Pons (tissue), 1 donor: ENCODE measurements at places on chromosomes 7 and 10.

GRCh38 chr10:30494558-30494957 lies 60.6 kb downstream of the MAP3K8 start:
- peak; percentile 39 for DNase-seq

DNA sequence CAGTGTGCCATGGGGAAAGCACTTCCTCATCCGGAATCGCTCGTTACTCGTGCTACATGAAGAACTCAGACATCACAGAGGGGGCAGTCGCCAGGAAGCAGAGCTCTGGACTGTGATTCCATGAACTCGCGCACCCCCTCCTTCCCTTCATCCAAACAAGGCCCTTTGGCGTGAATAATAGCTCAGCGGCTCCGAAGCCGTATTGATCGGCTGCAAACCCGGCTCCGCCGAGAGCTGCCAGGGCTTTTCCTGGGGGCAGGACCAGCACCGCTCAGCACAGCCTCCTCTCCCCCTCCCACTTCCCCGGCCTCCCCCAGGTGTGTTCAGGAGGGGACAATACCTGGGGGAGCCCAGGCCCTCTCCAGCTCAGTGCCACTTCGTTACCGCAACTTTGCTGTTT lies 129.0 kb upstream of the TCF7L2 start:
- no peak for DNase-seq

DNA sequence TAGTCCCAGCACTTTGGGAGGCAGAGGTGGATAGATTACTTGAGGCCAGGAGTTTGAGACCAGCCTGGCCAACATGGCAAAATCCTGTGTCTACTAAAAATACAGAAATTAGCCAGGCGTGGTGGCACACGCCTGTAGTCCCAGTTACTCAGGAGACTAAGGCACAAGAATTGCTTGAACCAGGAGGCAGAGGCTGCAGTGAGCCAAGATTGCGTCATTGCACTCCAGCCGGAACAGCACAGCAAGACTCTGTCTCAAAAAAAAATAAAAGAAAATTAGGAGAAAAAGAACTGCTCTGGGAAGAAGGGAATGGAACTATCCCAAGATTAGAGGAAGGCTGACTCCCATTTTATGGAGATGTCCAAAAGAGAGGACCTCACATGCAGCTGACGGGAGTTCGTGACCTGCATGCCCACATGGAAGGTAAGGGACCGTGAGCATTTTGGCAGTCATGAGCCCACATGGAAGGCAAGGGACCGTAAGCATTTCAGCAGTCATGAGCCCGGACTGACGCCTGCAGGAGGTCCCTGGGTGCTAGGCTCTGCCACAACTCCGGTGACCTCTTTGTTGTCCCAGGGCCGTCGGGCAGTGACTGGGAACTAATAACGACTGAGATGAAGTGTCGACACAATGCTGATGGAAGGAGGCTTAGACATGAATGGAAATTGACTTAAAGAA lies 18.6 kb upstream of the GTPBP4 start:
- DNase-seq = no peak

GRCh38 chr10:70898687-70899086 lies 10.3 kb upstream of the PCBD1 start:
- no peak for DNase-seq

- no peak for DNase-seq
Measured at GRCh38 chr7:95180-95862, 97.0 kb upstream of the FAM20C start.

- DNase-seq = peak; percentile 26
Measured at GRCh38 chr7:28296571-28297483, 115.5 kb upstream of the CREB5 start.

GRCh38 chr7:100655908-100656674 lies at the start of gene ACTL6B:
Gene ACTL6B (minus strand): TSS chr7:100656448. CDS start chr7:100656354, 94 bp downstream.
- DNase-seq = no peak

- peak; percentile 6 for DNase-seq
Measured at GRCh38 chr7:93715234-93715633, 140.7 kb upstream of the CALCR start.

- DNase-seq = no peak
Measured at GRCh38 chr7:13770305-13770704, 219.2 kb downstream of the ETV1 start.

DNA sequence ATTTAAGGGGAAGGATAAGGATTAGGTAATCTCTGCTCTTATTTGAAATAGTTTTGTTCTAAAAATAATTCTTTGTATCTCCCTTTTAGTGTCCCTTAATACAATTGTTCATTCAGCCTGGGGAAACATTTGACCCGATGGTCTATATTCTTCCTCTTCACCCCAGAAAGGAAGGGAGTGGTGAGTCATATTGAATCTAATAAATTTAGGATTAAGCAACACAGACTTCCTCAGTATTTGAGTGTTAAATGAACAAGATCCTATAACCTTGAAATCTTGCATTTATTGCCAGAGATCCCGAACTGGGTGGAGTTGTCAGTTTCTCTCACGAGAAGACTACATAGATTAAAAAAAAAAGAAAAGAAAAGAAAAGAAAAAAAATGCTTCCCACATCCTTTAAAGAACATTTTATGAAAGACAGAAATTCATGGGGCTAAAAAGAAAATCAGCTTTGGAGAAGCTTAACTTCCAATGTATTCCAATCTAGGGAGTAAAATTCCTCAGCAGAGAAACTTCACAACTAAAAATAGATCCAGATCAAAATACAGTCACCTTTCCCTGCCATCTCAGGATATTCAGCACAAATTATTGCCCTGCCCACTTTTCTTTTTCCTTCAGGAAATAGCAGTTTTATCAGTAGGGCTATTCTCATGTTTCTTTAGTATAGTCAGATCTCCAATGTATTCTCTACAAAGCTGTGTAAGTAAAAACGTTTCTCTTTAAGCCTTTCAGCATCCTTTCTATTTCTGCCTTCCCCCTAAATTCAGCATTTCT lies 82.2 kb downstream of the SEMA3D start:
- no peak for DNase-seq

GRCh38 chr7:136925556-136925955 lies 57.1 kb downstream of the CHRM2 start:
- no peak for DNase-seq

DNA sequence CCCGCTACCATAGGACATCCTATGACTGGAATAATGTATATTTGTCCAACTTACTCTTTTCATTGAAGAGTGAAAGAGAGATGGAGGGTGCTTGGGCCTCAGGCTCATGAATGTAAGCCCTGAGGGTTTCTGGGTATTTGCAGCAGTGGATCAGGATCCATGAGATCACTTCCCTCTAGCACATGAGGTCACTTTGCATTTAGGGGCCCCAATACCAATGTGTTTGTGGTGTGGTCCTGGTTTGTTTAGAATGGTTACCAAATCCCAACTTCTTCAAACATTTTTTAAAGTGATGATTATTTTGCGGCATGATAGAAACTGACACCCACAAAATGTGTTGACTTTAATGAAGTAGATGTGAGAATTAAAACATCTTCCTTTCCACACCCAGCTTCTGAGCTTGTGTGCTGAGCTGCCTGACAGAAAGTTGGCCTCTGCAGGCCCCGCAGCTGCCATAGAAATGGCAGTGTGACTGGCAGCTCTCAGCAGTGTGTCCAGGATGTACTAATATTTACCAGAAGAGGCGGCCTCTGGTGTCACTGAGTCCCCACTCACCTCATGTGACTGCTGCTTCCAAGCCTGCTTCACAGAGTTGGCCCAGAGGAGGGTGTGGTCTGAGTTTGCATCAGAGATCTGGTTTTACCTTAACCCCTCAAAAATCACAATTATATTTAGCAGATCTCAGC lies 447.6 kb upstream of the NPVF start:
- DNase-seq = no peak

- peak; percentile 39 for DNase-seq
Measured at GRCh38 chr7:139494835-139495579, 11.5 kb upstream of the KLRG2 start.

DNA sequence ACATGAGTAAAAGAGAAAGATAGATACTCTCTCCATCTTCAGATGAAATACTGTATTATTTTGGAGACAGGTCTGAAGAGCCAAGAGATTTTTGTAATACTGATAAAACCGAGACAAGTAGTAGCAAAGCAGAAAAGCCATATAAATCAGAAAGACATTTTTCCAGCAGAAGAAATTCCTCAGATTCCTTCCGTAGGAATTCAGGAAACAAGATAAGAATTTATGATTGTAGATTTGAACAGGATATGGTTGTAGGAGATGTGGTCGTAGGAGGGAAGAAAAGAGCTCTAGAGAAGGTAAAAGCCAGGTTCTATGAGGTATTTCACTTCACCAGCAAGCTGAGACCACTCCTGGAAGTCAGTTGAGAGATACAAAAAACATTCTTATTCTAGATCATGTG lies 17.6 kb upstream of the AASS start:
- DNase-seq = no peak

DNA sequence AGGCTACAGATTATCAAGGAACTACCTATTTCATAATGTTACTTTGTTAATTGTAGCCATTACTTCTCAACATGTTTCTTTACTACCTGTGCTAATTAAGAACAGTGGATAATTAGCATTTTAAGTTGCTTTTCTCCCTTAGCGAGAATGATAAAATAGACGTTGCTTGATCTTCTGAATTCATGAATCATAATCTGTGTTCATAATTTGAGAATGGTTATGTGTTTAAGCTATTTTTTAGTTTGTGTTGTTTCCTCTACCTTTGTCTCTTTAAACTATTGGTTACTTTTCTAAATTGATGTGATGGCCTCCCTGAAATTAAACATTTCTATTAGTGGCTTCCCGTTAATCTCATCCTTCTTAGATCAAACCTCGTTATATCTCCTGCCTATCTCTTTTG lies at the start of gene ZRANB1:
ZRANB1 (plus strand) TSS at position 301 of the 400 bp plus-strand sequence. CDS start 371 bp downstream, outside the sequence.
- no peak for DNase-seq

- DNase-seq = no peak
Measured at GRCh38 chr10:44395396-44395795, 10.5 kb upstream of the CXCL12 start.

GRCh38 chr7:123715198-123715597 lies 33.6 kb downstream of the WASL start:
- no peak for DNase-seq

DNA sequence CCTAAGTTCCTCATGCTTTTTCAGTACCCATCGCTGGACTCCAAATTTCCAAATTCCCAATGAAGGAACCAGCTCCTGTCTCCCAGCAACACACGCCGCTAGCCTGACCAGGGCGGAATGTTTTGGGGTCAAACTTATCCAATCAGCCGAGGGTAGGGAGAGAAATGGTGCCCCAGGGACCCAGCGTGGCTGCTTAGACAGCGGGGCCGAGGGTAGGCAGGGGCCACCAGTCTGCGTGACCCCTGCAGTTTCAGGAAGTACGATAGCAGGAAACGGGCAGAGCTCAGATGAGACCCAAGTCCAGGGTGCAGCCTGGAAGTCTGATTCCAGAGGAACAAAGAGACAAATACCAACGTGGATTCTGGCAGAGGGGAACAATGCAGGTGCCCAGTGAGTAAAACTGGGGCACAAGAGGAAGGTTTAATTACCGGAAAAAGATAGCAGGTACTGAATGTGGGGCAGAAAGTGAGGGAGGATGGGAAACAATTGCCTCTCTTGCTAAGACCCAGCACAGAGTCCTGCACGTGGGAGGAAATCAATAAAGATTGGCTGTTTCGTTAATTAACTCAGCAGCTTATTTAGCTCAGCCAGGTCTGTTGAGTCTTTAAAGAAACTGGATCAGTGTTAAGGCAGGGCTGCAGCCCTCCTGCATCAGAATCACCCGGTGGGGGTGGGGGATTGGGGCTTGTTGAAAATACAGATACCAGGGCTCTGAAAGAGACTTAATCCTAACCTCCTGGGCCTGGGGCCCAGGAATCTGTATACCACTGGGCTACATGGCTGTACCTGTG lies 50.4 kb upstream of the NFE2L3 start:
- DNase-seq = no peak

DNA sequence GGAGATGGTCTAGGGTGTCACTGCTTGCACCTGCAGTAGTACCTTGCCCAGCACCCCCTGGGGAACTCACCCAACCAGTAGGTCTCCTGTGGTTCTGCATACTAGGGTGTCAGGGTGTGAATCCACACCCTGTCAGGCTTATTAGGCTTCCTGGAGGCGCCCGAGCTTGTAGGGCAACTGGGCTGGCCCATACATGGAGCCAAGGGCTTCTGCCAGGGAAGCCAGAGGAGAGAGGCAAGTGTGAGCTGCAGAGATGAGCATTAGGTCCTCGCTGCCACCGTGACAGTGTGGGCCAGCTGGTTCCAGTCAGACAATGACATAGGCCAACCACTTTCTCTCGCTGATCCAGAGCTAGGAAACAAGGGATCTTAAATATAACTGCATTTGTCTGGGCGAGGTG lies 11.2 kb downstream of the MXI1 start:
- DNase-seq = no peak

- no peak for DNase-seq
Measured at GRCh38 chr7:74284781-74285259, 4.4 kb upstream of the CLIP2 start.

- DNase-seq = no peak
Measured at GRCh38 chr7:28625432-28625831, 213.1 kb downstream of the CREB5 start.

- DNase-seq = no peak
Measured at GRCh38 chr7:92751902-92752901, 84.2 kb downstream of the CDK6 start.

DNA sequence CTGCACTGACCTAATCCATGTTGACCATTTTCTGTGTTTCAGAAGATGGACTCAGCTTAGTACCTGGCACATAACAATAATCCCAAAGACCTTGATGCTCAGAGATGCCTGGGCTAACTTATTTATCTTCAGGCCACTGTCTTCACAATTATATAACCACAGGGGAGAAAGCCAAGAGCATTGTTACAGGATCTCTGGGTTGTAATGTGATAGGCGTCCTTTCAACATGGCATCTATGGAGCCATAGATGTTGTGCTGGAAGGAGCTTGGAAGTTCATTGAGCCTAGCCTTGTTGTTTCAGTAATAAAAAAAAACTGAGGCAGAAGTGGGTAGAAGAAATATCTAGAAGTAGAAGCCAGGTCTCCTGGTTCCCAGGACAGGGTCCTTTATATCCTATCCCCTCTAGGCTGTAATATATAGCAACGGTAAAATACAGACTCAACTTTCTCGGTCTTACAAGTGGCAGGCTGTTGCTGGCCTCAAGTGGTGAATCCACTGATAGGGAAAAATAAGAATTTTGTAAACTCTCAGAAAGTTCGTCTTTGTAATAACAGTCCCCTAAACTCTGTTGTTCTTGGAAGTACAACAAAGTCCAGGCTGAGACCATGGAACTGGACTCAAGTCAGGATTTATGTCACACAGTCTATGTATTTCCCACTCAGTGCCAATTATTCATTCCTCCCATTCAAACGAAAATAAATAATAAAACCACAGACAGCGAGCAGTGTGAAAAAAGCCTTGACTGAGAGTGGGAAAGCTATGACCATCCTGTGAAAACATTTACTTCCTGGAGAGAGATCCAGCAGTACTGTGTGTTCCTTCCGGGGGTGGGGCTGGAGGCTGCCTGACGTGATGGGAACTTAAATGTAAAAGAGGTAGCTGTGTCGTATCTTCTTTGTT lies 277.6 kb downstream of the REEP3 start:
- peak; percentile 28 for DNase-seq

GRCh38 chr7:118826246-118826645 lies 601.7 kb downstream of the ANKRD7 start:
- no peak for DNase-seq

DNA sequence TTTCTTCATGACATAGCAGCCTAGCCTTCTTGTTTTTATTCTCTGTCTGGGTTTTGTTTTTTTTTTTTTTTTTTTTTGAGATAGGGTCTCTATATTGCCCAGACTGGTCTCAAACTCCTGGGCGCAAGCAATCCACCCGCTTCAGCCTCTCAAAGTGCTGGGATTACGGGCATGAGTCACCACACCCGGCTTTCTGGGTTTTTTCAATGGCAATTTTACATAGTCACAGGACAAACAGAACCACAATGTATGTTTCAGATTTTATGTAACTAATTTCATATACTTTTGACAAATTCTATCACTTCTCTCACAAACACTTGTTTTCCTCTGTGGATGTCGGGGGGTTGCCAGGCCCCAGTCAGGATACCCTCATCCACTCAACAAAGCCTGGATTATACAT lies 16.5 kb downstream of the DOCK4 start:
- DNase-seq = no peak
